ENCODE measurements at places on chromosomes 12 and 14. TPM values are rescaled to one million over a fixed set of nuclear protein-coding genes. Genes with fewer than 3 reads are reported as not detected.

DNA sequence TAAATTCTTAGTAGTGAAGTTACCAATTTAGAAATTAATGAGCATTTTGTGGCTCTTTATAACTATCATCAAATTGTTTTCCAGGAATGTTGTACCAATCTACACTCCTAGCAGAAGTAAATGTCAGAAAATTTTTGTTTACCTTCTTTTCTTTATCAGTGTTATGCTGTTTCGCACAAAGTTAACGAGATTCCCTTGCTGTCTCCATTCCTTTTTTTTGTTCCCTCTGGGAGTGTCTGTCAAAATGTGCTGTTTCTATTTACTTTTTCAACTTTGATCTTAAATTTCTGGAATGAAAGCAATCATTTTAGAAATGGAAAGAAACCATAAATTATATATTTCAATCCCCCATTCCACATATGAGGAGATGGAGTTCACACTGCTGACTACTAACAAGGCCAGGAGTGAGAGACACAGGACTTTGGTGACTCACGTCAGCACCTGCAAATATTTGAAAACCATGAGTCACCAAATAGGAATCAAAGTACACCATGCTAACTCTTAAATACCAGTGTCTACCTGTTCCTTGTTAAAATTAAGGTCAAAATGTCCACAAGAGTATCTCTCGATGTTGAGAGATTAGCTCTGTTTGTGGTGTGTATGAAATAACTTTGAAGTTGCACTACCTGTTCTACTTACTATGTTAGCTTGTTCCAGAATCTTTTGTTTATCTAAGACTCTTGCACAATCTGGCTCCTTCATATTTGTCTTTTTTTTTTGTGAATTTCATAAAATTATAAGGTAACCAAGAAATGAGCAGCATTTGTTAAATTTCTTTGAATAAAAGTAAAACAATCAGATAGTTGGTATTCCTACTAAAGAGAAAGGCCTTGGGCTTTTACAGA is 106.0 kb downstream of the RMST start:
- no peaks in the 10 kb centered on the region for H3K4me1 ChIP-seq
- no peaks in the 10 kb centered on the region for H3K36me3 ChIP-seq
- H3K27me3 ChIP-seq, result no peaks in the 10 kb centered on the region
- no peak overlapping the region for H3K4me3 ChIP-seq

- peak; percentile 62 for DNase-seq
- no peaks in the 10 kb centered on the region for H3K27me3 ChIP-seq
- no peaks in the 10 kb centered on the region for H3K36me3 ChIP-seq
- H3K27ac ChIP-seq, result no peak within 1 kb of the TSS
Measured at GRCh38 chr14:93346926-93347721, at the start of gene COX8C. Gene COX8C (plus strand): TSS chr14:93347182. CDS start chr14:93347269, 87 bp downstream.

DNA sequence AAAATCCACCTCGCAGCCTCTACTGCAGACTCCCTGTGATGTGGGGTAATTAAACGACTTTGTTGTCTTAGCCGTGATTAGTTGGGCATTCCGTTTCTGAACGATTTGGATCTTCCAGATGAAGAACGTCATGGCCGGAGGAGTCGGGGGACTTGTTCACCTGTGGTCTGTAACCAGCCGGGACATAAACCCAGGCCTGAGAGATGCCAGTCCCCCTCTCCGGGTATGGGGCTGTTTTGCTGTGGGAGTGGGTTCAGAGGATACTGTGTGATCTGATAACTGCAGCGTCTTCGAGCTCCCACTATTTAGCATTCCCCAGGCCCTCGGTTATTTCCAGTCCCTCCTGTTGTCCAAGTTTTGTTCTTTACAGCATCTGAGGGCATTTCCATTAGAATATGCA is 96.1 kb downstream of the PIWIL1 start:
- DNase-seq, result no peak
- H3K4me3 ChIP-seq, result no peak overlapping the region
- H3K36me3 ChIP-seq, result no peaks in the 10 kb centered on the region

Gene RNASE3
- not detected for total RNA-seq

DNA sequence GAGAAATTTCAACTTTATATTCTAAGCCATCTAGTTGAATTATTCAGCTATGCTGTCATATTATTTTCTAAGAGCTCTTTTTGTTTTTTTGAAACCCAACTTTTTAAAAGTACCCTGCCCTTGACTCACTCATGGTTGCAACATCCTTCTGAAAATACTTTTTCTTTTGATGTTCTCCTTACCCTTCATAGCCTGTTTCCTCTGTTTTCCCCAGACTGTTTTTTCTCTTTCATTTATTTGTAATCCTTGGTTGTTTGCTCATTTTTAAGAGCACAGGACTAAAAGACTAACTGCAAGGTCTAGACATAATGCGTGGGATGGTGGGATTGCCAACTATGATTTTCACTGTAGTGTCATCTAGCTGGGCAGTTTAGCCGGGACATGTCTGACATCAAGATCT is 21.2 kb upstream of the CDKL1 start:
- DNase-seq, result no peak
- no peaks in the 10 kb centered on the region for H3K27me3 ChIP-seq
- no peak overlapping the region for H3K4me3 ChIP-seq
- H3K36me3 ChIP-seq, result no peaks in the 10 kb centered on the region

DNA sequence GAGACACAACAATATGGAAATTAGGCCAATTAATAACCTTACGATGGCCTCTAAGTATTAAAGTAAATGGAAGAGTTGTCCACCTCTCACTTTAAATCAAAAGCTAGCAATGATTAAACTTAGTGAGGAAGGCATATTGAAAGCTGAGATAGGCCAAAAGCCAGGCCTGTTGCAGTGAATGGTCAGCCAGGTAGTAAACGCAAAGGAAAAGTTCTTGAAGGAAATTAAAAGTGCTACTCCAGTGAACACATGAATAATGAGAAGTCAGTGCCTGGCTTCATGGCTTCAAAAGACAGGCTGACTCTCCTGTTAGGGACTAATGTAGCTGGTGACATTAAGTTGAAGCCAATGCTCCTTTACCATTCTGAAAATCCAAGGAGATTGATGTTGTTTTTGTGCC is 135.3 kb downstream of the NDUFA12 start:
- H3K27ac ChIP-seq, result no peak overlapping the region
- H3K4me3 ChIP-seq, result no peak overlapping the region
- peaks cover 4% of the 10 kb centered on the region for H3K4me1 ChIP-seq
- no peaks in the 10 kb centered on the region for H3K36me3 ChIP-seq
- H3K27me3 ChIP-seq, result peaks cover 13% of the 10 kb centered on the region

DNA sequence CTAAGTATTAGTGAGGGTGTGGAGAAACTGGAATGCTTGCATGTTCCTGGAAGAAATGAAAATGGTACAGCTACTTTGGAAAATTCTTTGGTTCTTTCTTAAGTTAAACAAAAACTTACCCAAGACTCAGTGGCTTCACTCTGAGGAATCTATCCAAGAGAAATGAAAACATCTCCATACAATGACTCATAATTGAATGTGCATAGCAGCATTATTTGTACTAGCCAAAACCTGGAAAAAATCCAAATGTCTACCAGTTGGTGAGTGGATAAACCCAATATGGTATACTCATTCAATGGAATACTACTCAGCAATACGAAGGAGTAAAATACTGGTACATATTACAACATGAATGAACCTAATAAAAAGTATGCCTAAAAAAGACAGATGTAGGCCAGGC is 18.0 kb upstream of the CRACR2A start:
- no peaks in the 10 kb centered on the region for H3K36me3 ChIP-seq
- H3K4me3 ChIP-seq, result no peak overlapping the region
- no peaks in the 10 kb centered on the region for H3K4me1 ChIP-seq
- no peak for DNase-seq
- no peaks in the 10 kb centered on the region for H3K27me3 ChIP-seq
- H3K27ac ChIP-seq, result no peak overlapping the region

DNA sequence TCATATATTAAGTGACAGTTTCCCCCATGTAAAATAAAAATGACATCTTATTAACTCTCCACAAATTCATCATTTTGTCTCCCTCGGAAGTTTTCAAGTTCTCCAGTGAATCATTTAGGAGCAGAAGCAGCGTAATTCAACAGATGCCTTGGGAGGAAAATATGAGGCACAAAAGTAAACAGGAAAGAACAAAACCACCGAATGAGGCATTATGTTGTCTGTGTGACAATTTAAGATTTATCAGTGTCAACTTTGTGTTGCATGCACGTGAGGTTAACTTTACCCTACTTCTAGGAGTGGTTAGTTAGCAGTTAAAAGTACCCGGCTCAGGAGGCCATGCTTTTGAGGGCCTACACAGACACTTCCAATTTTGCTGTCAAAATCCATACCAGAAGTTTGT is 258.6 kb downstream of the IPO8 start:
- no peak overlapping the region for H3K4me3 ChIP-seq
- H3K4me1 ChIP-seq, result no peaks in the 10 kb centered on the region
- H3K27me3 ChIP-seq, result no peaks in the 10 kb centered on the region
- H3K27ac ChIP-seq, result no peak overlapping the region
- DNase-seq, result no peak
- H3K36me3 ChIP-seq, result no peaks in the 10 kb centered on the region

Measured in left lung (tissue), 14 donors.